Lung (tissue), 17 donors: ENCODE measurements at places on chromosomes 1 and 21.

- no peak overlapping the region for H3K27ac ChIP-seq
- H3K27me3 ChIP-seq = no peaks in the 10 kb centered on the region
- DNase-seq = no peak
These were observed 522.8 kb downstream of the LMO4 start for GRCh38 chr1:87851490-87851889.

DNA sequence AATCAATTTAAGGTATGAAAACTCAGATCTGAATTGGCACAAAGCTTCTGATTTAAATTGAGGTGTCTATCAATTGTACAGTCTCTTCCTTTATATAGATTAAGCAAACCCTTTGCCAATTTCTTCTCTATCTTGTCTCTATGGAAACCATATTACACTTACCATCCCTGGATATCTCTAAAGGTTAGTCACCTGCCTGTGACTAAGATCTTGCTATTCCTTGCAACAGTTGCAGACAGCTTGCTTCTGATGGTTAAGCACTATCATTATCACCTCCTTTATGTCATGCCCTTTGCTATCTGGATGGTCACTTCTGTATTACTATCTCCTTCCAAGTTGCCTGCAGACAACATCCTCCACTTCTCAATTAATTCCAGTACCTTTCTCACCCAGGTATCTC lies 998.6 kb upstream of the B3GALT2 start:
- no peak overlapping the region for H3K4me3 ChIP-seq
- no peaks in the 10 kb centered on the region for H3K4me1 ChIP-seq
- H3K27me3 ChIP-seq = no peaks in the 10 kb centered on the region

DNA sequence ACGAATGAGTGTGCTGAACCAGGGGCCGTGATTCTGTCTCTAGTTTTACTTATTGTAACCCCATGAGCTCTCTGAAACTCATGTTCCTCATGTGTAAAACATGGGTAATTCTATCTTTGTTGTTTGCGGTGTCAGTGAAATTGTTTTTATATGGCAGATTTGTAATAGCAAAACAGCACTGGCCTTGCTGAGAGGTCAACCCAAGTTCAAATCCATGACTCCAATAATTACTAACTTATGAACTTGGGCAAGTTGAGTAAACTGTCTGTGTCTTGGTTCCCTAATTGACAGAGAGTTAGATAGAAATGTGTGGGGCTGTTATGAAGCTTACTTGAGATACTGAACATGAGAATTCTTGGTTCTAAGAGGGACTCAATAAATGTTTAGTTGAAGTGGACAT lies 17.8 kb downstream of the C1orf116 start:
- no peaks in the 10 kb centered on the region for H3K4me1 ChIP-seq
- H3K27me3 ChIP-seq = no peaks in the 10 kb centered on the region
- no peak overlapping the region for H3K27ac ChIP-seq
- no peak for DNase-seq
- no peak overlapping the region for H3K4me3 ChIP-seq

- peaks cover 41% of the 10 kb centered on the region for H3K27me3 ChIP-seq
- no peak overlapping the region for H3K27ac ChIP-seq
- H3K36me3 ChIP-seq = no peaks in the 10 kb centered on the region
- no peak for DNase-seq
- no peaks in the 10 kb centered on the region for H3K4me1 ChIP-seq
- H3K4me3 ChIP-seq = no peak overlapping the region
These were observed 104.8 kb downstream of the PAX7 start for GRCh38 chr1:18735224-18735997.

DNA sequence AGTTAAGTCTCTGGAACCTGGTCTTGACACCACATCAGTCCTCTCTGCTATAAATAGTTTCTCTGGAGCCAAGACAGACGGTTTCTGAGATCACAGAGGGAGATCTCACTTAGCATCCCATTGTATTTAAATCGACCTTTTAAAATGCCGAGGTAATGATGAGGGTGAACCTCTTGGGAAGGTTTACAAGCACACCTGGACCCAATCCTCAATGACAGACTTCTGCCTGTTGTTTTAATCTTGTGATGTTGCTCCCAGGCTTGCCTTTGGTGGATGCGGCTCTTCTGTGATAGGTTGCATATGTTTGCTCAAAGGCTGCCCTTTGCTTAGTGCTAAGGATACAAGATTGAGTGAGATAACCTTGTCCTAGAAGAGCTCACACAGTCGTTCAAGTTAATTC lies 104.6 kb upstream of the L1TD1 start:
- H3K4me3 ChIP-seq = no peak overlapping the region
- DNase-seq = no peak
- no peak overlapping the region for H3K27ac ChIP-seq
- H3K27me3 ChIP-seq = no peaks in the 10 kb centered on the region
- no peaks in the 10 kb centered on the region for H3K36me3 ChIP-seq

DNA sequence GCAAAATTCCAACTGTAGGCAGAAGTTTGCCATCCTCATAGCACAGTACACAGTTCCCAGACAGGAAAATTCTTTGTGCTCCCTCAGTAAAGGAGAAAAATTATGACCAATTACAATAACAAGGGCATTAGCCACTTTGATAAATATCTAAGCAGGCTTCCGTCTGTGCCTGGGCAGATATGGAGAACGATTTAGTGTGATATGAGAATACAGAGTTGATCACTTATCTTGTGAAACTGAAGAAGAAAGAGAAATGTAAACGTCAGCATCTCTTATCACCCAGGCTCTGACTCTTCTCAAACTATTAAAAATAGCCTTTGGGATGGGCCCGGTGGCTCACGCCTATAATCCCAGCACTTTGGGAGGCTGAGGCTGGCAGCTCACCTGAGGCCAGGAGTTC lies 54.5 kb upstream of the TIAM1 start:
- H3K4me1 ChIP-seq = peaks cover 48% of the 10 kb centered on the region
- no peaks in the 10 kb centered on the region for H3K27me3 ChIP-seq
- H3K27ac ChIP-seq = no peak overlapping the region

GRCh38 chr21:28177124-28177523 lies 815.6 kb downstream of the LTN1 start:
- H3K36me3 ChIP-seq = no peaks in the 10 kb centered on the region
- no peaks in the 10 kb centered on the region for H3K4me1 ChIP-seq

GRCh38 chr1:89044970-89045721 lies 19.9 kb downstream of the GBP1 start:
- no peak overlapping the region for H3K27ac ChIP-seq
- H3K36me3 ChIP-seq = no peaks in the 10 kb centered on the region
- H3K4me1 ChIP-seq = no peaks in the 10 kb centered on the region
- no peaks in the 10 kb centered on the region for H3K27me3 ChIP-seq
- DNase-seq = no peak

DNA sequence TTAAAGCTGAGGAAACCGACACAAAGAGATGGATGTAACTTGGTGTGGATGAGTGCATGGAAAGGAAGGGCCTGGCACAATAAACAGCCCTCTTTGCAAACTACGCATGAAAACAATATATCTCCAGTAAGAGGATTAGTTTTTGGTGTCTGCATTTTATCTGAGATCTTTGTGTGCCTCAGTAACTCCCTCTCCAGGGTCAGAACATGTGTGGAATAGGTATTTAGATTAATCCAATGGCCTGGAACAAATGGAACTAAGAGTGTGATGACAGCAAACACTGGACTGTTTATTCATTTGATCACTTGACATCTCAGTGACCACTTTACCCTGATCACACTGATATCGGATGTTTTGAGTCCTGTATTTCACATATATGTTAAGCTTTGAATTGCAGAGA lies 45.3 kb downstream of the AKNAD1 start:
- no peak overlapping the region for H3K27ac ChIP-seq
- peaks cover 6% of the 10 kb centered on the region for H3K36me3 ChIP-seq
- H3K27me3 ChIP-seq = no peaks in the 10 kb centered on the region
- no peak for DNase-seq
- no peak overlapping the region for H3K4me3 ChIP-seq

DNA sequence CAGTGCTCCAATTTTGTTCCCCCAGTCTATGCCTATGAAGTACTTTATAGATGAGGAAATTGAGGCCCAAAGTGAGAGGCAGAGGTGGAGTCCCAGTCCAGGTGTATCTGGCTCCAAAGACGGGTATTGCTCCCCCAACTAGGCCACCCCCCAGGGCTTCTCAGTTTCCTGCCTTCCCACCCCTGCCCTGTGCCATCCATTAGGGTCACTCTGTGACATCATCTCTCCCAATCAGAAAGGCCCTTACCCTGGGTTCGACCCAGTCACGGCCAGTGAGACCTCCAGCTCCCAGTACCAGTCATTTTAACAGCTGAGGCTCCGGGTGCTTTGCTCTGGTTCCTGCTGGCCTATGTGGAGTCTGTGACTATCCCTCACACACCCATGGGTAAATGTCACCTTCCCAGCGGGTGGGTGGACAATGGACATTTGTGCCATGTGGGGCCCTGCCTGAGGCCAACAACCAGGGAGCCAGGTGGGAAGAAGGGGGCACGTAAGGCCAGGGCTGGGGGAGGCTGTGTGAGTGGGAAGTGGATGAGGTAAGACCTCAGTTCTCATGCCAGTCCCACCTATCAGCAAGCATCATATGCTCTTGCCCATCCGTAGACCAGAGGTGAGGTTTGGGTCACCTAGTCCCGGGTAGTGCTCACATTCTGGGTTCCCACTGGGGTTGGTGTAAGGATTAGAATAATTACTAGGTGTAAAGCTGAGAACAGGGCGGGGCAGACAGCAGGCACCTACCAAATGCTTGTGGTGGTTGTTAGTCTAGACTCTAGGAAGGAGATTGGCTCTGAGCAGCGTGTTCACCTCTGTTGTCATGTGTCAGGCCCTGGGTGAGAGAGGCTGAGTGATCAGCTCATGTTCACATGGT lies 685.9 kb downstream of the MATN1 start:
- no peaks in the 10 kb centered on the region for H3K27me3 ChIP-seq
- H3K4me3 ChIP-seq = no peak overlapping the region
- no peak overlapping the region for H3K27ac ChIP-seq
- no peaks in the 10 kb centered on the region for H3K36me3 ChIP-seq
- no peaks in the 10 kb centered on the region for H3K4me1 ChIP-seq
- no peak for DNase-seq

- no peak overlapping the region for H3K4me3 ChIP-seq
- no peaks in the 10 kb centered on the region for H3K36me3 ChIP-seq
- no peaks in the 10 kb centered on the region for H3K27me3 ChIP-seq
- no peaks in the 10 kb centered on the region for H3K4me1 ChIP-seq
These were observed 100.8 kb downstream of the KCNK1 start for GRCh38 chr1:233714631-233715217.

GRCh38 chr1:119778886-119779560 lies 10.3 kb upstream of the HMGCS2 start:
- H3K4me3 ChIP-seq = no peak overlapping the region
- H3K4me1 ChIP-seq = peaks cover 28% of the 10 kb centered on the region
- H3K27me3 ChIP-seq = no peaks in the 10 kb centered on the region

DNA sequence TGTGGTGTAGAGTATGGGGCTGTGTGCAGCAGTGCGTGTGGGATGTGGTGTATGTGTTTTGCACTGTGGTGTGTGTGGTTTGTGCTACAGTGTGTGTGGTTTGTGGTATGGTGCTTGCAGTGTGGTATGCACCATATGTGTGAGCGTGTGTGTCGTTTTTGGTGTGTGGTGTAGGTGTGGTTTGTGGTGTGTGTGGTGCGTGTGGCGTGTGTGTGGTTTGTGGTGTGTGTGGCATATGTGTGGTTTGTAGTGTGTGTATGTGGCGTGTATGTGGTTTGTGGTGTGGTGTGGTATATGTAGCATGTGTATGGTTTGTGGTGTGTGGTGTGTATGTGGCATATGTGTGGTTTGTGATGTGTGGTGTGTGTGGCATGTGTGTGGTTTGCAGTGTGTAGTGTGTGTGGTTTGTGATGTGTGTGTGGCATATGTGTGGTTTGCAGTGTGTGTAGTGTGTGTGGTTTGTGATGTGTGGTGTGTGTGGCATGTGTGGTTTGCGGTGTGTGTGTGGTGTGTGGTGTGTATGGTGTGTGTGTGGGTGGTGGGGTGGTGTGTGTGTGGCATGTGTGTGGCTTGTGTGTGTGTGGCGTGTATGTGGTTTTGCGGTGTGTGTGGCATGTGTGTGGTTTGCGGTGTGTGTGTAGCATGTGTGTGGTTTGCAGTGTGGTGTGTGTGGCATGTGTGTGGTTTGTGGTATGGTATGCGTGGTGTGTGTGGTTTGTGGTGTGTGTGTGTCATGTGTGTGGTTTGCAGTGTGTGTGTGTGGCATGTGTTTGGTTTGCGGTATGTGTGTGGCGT lies 53.5 kb upstream of the TRAPPC10 start:
- no peak for DNase-seq
- no peak overlapping the region for H3K4me3 ChIP-seq
- H3K4me1 ChIP-seq = no peaks in the 10 kb centered on the region
- H3K27me3 ChIP-seq = no peaks in the 10 kb centered on the region

- no peaks in the 10 kb centered on the region for H3K36me3 ChIP-seq
- DNase-seq = no peak
- H3K4me1 ChIP-seq = peaks cover 19% of the 10 kb centered on the region
- H3K27me3 ChIP-seq = no peaks in the 10 kb centered on the region
- H3K27ac ChIP-seq = no peak overlapping the region
These were observed 46.1 kb downstream of the SLC44A3 start for GRCh38 chr1:94866164-94866807.

DNA sequence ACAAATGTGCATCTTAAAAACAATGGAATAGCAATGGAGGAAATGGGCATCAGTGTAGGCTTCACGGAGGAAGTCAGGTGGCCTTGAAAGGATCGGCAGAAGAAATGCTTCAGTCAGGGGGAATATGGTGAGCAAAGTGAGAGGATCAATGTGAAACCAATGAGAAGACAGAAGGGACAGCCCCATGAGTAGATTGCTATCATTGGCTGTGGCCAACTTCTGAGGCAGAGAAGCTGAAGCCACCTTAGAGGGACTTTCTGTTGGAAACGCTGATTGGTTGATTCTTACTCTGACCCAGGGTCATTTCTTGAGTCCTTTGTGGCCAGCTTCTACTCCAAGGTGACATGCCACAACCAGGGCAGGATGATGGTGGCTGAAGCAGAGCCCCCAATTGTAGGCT lies 130.7 kb upstream of the ZNF648 start:
- no peak overlapping the region for H3K27ac ChIP-seq
- no peaks in the 10 kb centered on the region for H3K36me3 ChIP-seq
- H3K4me3 ChIP-seq = no peak overlapping the region
- no peaks in the 10 kb centered on the region for H3K27me3 ChIP-seq

DNA sequence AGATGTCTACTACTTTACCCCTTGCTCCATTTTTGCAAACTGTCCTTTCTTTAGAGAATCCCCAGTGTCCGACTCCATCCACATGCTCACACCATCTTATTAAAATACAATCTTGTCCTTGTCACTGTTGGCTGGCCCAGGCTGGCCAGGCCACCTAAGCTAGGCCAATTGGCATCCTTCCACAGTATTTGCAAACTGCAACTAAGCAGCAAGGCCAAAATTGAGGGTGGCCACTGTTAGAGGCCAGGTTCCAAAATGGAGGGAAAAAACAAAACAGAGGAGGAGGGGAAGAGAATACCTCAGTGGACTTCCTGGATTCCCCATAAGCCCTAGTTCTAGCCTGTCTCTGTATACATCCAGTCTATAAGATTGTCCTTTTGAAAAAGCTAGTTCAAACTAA lies 4.3 kb downstream of the FAM89A start:
- H3K36me3 ChIP-seq = no peaks in the 10 kb centered on the region
- no peaks in the 10 kb centered on the region for H3K27me3 ChIP-seq
- peaks cover 8% of the 10 kb centered on the region for H3K4me1 ChIP-seq
- no peak overlapping the region for H3K4me3 ChIP-seq
- no peak for DNase-seq

DNA sequence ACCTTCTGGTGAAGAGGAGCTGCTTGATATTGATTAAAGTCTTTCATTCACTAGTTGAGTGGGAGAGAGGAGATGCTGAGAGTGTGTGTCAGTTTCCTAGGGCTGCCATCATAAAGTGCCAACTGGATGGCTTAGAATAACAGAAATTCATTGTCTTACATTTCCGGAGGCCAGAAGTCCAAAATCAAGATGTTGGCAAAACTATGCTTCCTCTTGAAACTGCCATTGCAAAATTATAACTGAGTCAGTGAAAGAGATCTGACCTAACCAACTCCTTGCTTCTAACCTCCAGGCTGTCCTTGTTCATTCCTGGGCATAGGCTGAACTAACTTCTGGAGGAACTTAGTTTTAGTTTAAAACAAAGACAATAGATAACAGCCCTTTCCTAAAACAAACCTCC lies 47.1 kb downstream of the PTGS2 start:
- H3K27me3 ChIP-seq = no peaks in the 10 kb centered on the region
- H3K4me1 ChIP-seq = no peaks in the 10 kb centered on the region
- H3K36me3 ChIP-seq = no peaks in the 10 kb centered on the region
- no peak for DNase-seq
